ENCODE measurements at places on chromosomes 7 and 10.
A peak's percentile ranks its signal among the peaks of the same experiment; 100 is the strongest.

GRCh38 chr10:84156768-84157167 is 16.8 kb upstream of the GPR15LG start:
- DNase-seq: no peak

- DNase-seq: no peak
These were observed 22.6 kb downstream of the POLL start for GRCh38 chr10:101565370-101565900.

DNA sequence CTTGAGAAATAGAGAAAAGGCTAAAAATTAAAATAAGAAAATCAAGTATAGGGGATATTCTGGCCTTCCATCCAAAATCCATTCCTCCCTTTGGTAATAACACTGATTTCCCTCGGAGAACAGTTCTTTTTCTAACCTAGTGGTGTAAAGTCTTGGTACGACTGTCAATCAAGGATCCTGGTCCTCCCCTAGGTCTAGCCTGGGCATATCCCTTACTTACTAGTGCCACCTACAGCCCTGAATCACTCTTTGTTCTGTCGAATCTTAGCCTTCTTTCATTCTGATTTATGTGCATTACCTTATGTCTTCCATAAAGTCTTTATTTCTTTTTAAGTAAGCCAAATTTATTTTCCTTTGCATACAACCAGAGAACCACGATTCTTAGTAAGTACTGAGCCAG is 298.7 kb upstream of the LRRTM3 start:
- no peak for DNase-seq

DNA sequence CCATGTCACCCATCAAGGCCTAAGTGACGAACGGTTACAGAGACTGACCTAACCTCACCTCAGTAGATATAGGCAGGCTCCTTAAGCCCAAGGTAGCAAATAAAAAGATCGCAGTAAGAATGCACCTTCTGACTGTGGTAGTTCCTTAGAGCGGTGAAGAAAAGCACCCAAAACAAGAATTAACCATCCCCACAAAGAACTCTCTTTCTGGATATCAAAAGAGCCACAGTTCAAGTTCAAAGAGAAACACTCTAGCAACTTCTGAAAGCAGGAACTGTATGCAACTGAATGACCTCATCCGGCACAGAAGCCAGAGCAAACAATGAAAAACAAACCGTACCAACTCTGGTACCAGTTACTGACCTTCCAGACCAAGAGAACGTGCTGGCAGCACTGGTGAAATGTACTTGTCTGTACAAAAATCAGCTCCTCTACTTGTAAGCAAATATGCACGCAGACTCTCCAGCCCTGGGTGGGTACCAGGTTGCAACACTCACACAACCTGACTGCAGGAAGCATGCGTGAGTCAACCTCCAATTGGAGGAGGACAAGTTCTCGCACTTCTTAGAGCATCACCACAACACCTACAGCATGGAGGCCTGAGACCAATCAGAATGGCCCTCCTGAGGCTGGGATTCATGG is 202.7 kb downstream of the FAM107B start:
- DNase-seq: no peak

- no peak for DNase-seq
These were observed 7.0 kb downstream of the PKD1L1 start for GRCh38 chr7:47941136-47941844.

- DNase-seq: no peak
These were observed 6.7 kb upstream of the MAFK start for GRCh38 chr7:1523844-1524243.

DNA sequence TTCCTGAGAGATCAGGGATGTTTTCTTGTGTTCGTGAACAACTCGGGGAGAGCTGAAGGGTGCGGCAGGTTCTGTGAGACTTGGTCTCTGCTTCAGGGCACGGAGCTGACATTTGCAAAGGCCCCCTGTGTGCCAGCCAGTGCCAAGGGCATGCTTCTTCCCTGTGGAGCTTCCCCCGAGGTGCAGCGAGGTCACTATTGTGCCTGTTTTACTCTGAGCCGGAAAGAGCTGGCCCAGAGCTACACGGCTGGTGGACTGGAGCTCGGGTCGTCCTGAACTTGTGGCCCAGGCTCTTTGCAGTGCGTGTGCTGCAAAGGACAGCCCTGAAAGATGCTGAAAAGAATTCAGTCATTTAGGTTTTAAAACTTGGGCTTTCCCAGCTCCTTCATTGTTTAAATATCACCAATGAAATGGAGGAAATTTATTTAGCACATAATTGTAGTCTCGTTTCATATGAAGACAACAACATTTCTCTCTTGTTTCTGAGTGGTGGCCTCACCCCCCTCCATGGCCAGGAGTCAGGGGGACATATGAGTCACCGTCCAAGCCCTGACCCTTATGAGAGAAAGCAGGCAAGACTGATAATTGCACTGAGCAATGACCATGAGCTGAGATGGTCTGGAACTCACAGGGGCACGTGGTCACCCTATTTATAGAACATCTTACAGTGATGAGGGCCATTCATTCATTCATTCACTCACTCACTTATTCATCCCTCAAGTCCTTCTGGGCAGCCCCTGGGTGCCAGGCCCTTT is 102.6 kb downstream of the PTPRE start:
- peak; percentile 9 for DNase-seq

DNA sequence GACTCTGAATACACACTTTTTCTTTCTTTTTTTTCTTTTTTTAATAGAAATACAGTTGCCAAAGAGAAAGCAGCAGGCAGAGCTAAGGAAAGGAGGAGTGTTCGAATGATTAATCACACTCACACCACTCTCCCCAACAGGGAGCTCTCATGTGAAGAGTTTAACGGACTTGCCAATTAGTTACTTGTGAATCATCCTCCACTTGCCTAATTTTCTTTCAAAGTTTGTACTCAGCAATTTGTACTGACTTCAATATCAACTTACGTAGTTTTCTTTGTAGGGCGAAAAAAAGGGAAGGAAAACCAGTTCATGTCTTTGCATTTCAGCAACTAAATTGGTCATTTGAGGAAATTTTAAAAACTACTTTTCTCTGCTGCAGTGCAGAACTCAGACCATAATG is 109.2 kb downstream of the PIP4K2A start:
- no peak for DNase-seq

DNA sequence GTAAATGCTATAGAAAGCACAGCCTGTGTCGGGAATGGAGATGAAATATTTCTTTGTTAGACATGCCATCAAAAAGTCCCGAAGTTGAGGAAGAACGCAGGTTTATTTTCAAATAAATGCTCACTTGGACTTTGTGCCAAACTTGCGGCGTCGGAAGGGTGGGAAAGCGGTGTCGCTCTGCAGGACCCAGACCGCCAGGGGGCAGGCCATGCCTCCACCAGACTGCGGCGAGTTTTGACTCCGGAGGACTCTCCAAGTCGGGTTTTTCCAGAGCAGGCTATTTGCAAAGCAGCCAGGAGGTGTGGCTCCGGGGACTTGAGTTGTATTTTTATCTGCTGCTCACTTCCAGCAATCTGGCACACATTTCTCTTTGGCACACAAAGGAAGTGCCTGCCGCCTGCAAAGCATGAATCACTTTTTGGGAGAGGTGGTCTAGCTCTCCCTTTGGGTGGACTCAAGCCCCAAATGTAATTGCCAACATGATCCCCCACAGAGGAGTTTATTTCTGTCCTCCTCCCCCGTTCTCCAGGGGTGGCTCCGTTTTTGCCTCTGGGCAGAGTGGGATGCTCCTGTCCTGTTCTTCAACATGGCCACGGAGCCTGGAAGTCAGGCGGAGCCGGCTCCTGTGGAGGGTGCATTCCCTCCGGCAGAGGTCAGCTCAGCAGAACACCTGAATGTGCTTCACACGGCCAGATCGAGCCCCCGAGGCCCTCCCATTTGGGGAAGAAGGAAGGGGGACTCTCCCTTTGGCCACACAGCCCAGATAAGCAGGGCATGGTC is 82.3 kb upstream of the GPR26 start:
- DNase-seq: peak; percentile 88

- peak; percentile 62 for DNase-seq
These were observed 55.2 kb upstream of the GDF10 start for GRCh38 chr10:47244560-47245500.

GRCh38 chr10:48450233-48450740 is 143.8 kb downstream of the MAPK8 start:
- peak; percentile 60 for DNase-seq

DNA sequence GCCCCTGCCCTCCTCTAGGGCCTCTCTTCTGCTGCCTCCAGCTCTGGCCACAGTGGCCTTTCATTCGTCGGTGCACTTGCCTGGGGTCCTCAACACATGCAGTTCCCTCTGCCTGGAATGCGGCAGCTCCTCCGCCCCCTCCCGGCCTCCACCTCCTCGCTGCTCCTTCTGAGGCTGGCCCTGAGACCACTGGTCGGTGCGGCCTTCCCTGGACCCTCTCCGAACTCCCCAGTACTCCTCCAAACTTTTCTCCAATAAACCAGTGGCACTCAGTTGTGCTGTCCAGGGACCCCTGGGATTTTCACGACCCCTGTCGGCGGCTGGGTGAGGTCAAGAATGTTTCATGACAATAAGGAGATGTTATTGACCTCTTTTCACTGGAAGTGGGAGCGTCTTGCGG is 53.5 kb downstream of the BMS1 start:
- DNase-seq: no peak

DNA sequence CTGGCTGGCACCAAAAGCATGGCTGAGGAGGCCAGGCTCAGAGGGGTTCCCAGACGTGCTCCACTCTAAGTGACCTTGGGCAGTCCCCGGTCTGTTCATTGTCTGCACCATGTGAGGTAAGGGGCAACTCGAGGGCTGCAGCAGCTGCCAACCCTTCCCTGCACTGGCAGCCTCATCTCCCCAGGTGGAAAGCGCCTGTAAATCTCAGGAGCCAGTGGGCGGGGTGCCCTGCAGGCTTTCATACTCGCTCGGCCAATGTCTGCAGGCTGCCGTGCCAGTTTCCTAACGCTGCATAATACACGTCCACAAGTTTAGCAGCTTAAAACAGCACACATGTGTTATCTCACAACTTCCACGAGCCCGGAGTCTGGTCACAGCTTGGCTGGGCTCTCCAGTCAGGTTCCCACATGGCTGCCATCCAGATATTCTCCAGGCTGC is 12.6 kb upstream of the GDF10 start:
- DNase-seq: no peak

DNA sequence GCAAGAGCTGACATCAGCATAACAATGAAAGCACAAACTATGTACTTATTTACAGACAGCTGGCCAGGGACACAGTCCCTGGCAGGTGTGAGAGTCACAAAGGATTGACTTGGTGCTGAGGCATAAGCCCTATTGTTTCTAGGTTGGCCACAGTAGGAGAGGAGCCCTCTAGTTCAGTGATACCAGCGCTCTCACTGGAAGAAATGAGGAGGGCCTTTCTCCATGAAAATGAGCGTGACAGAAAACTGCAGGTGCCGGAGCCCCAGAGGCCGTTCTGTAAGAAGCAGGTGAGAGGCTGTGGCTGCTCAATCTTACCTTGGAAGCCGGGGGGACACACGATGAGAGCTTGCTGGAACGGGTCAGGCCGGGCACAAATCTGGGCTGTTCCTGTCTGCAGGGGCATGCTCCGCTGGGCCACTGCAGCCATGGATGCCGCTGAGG is 90.5 kb downstream of the CLEC2L start:
- no peak for DNase-seq

DNA sequence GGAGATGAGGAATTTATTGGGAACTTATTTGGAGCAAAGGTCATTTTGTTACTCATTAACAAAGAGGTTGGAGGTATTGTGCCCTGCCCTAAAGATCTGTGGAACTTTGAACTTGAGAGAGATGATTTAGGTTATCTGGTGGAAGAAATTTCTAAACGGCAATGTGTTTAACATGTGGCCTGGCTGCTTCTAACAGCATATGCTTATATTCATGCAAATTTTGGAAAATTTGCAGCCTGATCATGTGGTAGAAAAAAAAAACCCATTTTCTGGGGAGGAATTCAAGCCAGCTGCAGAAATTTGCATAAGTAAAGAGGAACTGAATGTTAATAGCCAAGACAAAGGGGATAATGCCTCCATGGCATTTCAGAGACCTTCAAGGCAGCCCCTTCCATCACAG is 10.7 kb upstream of the PANK1 start:
- no peak for DNase-seq

- no peak for DNase-seq
These were observed 666 bp downstream of the NRG3 start for GRCh38 chr10:81875467-81876252.

DNA sequence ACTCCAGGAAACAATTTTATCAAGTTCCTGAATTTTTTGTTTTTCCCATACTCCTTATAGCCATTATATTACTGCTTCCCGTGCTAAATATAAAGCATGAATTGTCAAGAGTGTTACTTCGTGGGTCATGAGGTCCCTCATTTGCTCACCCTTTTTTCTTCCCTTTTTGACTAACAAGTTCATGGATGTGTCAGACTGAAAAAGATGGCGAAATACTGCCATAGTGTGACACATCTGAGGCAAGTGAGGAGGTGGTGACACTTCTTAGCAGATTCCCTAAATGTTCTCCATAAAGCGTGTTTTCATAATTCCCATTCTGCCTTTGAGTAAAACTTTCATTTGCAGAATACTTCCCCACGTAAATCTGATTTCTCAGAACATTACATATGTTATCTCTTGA is 269.6 kb upstream of the FZD1 start:
- no peak for DNase-seq

GRCh38 chr10:113137941-113138685 is 188.1 kb downstream of the TCF7L2 start:
- DNase-seq: no peak

GRCh38 chr7:23343806-23344475 is 44.8 kb downstream of the MALSU1 start:
- DNase-seq: no peak

DNA sequence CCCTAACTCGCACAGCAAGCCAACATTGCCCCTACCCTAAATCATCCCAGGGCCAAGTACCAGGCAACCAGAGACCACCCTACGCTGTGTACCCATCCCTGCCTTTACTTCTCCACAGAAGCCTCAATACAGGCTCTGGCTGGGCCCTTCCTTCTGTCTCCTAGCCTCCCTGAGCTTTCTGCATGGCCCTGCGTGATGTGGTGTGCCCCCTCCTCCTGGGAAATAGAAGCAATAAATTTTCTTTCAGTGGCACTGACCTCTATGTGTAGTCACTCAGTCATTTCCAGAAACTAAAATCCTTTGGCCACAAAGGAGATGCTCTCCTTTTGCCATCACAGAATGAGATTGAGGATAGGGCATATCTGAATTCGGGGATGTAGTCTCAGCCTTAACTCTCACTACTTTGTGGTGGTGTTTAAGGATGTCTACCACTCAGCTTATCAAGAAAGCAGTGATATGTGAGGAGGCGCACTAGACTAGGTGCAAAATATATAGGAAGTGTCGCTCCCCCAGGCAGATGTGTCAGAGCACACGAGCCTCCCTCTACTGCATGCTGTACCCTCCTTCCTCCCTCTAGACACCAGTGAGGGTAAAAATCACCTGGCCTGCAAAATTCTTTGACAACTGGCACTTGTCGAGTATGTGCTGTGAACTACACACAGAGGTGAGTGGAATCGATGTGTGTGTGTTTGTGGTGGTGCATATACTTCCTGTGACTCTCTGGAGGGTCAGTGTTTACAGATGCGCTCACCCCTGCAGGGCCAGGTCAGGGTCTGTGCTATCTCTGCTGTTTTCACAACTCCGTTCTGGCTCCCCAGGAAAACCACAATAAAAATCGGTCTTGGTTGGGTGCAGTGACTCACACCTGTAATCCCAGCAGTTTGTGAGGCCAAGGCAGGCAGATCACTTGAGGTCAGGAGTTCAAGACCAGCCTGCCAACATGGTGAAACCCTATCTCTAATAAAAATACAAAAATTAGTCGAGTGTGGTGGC is 825.9 kb upstream of the IGFBP3 start:
- no peak for DNase-seq

Measured in left forelimb (tissue), 1 donor.